Large intestine (tissue), 12 donors: ENCODE measurements at places on chromosomes 7 and 10. TPM values are rescaled to one million over a fixed set of nuclear protein-coding genes. Genes with fewer than 3 reads are reported as not detected.
A peak's percentile ranks its signal among the peaks of the same experiment; 100 is the strongest.

GRCh38 chr7:85023066-85023712 lies 163.7 kb downstream of the SEMA3D start:
- DNase-seq: no peak

KLF14 gene
- polyA plus RNA-seq: 0.18 TPM

DNA sequence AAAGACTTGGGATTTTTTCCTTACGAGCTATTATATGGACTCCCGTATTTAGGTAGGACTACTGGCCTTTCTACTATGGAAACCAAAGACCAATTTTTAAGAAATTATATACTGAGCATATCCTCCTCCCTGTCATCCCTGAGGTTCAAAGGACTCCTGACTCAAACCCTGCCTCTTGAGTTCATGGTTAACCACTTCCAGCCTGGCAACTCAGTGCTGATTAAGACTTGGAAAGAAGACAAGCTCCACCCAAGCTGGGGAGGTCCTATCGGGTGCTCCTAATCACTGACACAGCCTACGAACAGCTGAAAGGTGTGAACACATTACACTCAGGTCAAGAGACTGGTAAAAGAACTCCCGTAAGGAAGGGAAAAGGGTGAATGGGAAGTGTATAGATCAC lies 66.8 kb downstream of the LYZL2 start:
- DNase-seq: no peak

- no peak for DNase-seq
These were observed 158.0 kb downstream of the KCNMA1 start for GRCh38 chr10:77479586-77479985.

DNA sequence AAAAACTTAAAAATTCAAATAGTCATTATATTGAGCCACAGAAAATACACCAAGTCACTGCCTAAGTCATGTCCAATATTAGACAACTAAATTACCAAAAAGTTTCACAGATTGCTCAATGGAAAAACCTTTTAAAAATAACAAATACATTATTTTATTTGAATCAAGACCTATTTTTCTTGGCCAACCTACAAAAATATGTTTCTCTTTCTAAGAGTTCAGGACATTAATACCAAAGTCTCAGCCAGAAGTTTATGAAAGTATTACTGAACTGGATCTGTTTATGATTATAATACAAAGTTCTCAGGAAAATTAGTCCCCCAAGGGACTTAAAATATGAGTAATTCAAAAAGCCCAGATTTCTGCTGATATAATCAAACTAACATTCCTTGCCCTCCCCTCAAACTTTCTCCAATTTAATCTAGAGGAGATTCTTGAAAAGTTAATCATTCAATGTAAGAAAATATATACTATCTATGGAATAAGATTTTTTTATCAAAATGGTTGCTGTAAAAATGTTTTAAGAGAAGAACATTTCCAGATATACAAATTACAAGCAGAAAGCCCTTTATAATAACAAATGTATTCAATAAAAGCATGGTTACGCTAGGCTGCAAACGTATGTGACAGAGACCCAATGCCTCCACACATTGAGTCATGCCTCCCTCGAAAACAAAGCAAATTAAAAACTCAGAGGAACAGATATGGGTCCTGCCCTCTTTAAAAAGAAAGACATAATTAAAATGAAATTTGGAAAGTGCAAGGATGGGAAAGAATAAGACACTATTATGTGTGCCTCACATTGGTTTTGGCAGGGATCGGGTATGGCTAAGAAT lies 381.6 kb downstream of the PARD3 start:
- DNase-seq: no peak

GPR26 gene
- polyA plus RNA-seq: 0.16 TPM

DNA sequence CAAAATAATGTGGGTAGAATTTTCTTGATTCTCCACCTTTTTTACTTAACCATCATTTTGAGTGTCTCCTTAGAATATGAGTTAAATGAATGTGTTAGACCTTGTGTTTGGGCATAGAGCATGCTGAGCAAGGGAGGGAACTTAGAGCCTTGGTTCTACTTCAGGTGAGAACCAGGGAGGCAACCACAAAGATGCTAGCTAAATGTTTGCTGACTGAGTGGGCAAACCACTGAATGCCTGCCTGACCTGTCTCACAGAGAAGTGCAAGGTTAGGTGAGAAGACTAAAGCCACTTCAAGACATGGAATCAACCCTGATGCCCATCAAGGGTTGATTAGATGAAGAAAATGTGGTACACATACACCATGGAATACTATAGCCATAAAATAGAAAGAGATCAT lies 242.6 kb upstream of the ZNF32 start:
- no peak for DNase-seq

SKIDA1 gene
- 1.9 TPM for polyA plus RNA-seq

DNA sequence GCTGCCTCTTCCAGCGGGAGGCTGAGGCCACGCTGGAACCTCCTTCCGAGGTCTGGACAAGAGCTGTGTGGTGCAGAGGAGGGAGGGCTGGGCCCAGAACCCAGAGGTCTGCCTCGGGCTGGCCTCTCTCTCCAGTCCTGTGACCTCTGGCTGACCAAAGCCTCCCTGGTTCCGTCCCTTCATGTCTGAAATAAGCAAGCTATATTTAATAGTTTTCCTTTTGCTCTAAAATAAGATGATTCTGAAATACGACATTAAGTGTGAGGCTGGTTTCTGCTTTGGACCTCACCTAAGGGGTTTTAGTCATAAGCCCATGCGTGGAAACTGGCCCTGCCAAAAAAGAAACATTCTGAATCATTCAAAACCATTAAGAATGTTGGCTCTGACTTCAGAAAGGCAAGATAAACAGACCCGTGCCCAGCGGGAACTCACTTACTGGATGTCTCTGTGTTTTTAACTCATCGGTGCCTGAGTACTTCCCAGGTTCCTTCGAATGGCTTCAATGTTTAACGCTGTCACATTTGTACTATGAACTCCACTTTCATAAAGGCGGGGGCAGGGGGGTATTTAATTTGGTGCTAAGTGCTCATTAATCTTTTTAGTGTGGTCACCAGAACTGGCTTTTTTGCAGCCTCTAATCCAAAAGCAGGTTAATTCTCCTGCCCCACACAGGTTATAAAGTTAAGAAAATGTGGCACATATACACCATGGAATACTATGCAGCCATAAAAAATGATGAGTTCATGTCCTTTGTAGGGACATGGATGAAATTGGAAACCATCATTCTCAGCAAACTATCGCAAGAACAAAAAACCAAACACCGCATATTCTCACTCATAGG lies 157.5 kb upstream of the KLF14 start:
- no peak for DNase-seq

GRCh38 chr10:71856619-71857018 lies 5.6 kb upstream of the PSAP start:
- no peak for DNase-seq

- peak; percentile 25 for DNase-seq
These were observed 81.1 kb upstream of the GTF2IRD1 start for GRCh38 chr7:74372511-74373111.

DNA sequence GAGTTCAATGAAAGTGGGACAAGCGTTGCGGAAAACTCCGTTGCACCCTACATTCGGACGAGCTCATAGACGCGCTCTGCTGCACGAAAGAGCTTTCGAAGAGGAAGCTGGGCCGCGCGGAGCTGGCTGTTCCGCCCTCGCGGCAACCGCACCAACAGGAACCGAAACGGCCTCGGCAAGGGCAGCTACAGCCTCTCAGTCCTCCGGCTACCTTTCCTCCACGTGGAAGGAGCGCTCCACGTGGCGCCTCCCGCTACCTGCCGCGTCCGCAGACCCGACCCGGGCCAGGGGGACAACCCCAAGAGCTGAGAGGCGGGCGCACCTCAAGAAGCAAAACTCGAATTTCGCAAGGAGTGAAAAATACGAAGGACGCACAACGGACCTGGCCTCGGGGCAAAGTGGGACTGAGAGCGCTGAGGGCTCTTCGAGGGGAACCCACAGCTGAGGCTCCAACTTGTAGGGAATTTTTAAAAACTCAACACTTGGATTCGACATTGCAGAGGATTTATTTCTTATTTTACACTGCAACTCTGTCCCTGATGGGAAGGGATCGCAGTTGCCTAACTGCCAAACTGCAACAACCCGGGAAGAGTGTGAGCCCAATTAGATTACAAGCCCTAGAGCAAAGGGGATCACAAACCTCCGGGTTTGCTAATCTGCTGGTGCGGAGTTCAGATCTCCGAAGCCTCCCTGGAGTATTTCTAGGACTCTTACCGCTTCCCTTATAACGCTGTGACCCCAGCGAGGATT lies 1.4 kb downstream of the HPSE2 start:
- no peak for DNase-seq

C10orf95 gene
- 4.2 TPM for polyA plus RNA-seq

TUBAL3 gene
- 33.9 TPM for polyA plus RNA-seq

CNNM1 gene
- polyA plus RNA-seq: 0.79 TPM

GRCh38 chr7:101779267-101779666 lies 38.2 kb upstream of the CUX1 start:
- DNase-seq: no peak

- peak; percentile 55 for DNase-seq
These were observed 221.5 kb upstream of the GHITM start for GRCh38 chr10:83917537-83918506.

DNA sequence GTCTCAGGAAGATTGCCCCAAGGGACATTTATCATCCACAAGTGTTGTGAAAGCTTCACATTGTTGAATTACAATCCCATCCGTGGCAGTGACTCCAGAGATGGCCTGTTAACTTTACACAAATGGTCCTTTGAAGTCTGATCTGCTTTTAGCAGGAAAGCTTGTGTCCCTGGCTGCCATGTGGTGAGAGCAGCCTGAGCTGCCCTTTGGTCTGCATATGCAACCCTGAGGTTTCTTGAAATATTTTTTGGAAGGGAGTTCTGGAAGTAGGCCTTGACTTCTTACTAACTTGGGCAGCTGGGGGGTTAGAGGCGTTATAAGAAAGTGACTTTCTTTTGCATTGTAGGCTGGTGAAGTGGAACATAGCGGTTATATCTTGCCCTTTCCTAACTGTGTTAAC lies 41.3 kb upstream of the FAM180A start:
- no peak for DNase-seq

GRCh38 chr10:126099366-126099765 lies 203.0 kb downstream of the FANK1 start:
- DNase-seq: no peak

ADRB1 gene
- polyA plus RNA-seq: 0.64 TPM

GRCh38 chr10:99770408-99771045 lies 11.9 kb upstream of the ABCC2 start:
- DNase-seq: peak; percentile 89

DNA sequence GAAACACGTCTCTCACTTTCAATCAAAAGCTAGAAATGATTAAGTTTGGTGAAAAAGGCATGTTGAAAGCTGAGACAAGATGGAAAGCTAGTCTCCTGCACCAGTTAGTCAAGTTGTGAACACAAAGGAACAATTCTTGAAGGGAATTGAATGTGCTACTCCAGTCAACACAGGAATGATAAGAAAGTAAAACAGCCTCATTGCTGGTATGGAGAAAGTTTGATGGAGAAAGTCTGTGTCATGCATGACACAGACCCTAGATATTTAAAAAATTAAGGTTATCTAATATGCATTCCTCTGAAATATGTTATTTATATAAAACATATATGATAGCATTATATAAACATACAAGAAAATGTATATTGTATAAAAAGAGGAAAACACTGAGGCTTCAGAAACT lies 699.4 kb upstream of the FZD8 start:
- no peak for DNase-seq

GRCh38 chr10:70592186-70592735 lies 10.3 kb downstream of the PRF1 start:
- DNase-seq: no peak

PSD gene
- 62.0 TPM for polyA plus RNA-seq

GRCh38 chr7:1969459-1970284 lies 263.1 kb downstream of the MAD1L1 start:
- no peak for DNase-seq
